ENCODE measurements at places on chromosomes 3 and 15. TPM values are rescaled to one million over a fixed set of nuclear protein-coding genes. Genes with fewer than 3 reads are reported as not detected.

- peak; percentile 68 for DNase-seq
Measured at GRCh38 chr3:98730338-98730737, 32.8 kb upstream of the ST3GAL6 start.

DNA sequence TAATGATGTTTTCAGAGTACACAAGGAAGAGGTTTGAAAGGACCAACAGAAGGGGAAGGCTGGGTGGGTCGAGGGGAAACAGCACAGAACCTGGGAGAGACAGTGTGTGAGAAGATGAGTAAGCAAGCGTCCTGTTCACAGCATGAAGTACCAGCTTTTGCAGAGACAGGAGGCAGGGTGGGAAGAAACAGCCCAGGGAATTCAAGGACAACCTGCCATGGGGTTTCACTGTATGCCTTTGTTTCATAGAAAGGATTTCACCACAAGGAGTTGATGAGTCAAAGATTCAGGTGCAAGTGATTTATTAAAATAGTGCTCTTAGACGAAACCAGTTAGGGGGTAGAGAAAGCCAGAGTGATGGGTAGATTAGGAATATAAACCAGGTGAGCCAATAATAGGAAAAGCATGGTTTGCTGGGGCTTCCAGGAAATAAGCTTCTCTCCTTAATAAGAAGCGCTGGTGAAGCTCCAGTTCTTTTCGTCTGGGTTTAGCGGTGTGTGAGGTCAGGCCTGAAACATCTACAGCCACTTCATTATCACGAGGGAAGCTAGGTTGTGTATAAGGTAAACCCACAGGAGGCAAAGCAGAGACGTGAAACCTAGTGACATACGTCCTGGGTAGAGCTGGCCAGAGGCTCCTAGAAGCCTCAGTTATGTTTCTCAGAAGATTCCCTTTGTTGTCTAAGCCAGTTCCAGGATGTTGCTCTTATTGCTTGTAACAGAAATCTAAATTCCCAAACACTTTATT lies 3.9 kb downstream of the HHLA2 start:
- DNase-seq = peak; percentile 75

DNA sequence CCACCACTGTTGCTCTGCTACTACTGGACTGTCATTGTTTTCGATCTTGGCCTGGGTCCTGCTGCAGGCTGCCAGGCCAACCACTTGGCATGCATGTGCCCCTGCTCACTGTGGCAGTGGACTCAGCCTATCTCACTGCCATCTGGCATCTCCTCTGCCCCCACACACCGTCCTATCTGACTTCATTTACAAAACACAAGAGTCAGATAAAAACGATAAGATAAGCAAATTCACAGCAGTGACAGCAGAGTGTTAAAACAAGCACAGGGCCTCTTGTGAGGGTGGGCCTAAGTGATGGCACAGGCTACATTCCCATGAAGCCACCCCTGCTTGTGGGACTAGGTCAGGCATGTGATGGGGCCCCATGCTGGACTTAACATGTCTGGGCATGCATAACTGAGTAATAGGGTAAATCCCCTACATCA lies 68.1 kb downstream of the CRYGS start:
- DNase-seq = no peak

The GHSR gene
- total RNA-seq = not detected
